Amniotic stem cell (primary cell): ENCODE measurements at places on chromosomes 2 and 18.

DNA sequence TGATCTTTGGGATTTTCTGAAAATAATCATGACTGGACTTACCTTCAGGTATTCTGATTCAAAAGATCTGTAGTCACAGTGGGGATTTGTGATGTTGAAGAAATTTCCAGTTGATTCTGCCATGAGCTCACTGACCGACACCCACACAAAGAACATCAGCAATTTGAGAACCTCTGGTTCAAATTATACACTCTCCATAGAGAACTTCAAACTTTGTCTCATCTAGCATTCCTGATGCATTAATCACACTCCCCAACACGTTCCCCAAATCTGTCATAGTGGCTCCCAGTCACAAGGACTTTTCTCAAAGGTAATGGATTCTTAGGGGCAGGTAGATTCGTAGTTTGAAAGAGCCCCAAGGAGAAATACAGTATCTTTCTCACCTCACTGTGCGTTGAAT lies 584.3 kb downstream of the FBXO15 start:
- no peak for DNase-seq

- DNase-seq = no peak
These were observed 19.4 kb downstream of the ELAC1 start for GRCh38 chr18:50987261-50987660.

DNA sequence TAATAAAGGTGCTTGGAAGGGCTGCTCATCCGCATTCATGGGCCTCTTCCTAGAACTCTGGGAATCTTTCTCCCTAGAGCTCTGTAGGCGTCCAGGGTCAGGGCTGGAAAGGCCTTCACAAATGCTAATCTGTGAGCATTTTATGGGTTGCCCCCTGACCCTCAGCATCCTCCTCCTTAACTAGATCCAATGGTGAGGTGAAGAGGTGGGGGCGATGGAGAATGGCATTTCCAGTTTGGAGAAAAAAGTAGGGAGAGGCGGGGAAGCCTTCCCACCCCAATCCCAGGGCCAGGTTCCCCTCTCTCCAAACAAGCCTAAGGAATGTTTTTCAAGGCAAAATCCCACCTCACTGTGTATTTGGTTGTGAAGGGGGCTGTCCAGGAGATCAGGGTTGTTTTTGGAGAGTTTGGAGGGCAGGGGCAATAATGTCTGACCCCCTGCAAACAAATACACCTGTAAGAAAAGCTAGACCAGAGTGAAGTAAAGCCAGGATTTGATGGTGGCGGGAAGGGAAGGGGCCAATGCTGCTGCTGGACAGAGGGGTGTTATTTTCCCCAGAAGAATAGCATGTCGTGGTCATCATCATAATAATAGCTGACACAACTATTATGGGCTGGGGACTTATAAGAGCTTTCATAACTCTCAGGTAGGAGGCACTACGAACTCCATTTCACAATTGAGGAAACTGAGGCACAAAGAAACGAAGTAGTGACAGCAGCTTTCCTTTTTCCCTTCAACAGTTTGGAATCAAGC lies 1.4 kb upstream of the MYCN start:
- DNase-seq = no peak

- DNase-seq = no peak
These were observed 261.2 kb downstream of the SUCLG1 start for GRCh38 chr2:84197901-84198300.

DNA sequence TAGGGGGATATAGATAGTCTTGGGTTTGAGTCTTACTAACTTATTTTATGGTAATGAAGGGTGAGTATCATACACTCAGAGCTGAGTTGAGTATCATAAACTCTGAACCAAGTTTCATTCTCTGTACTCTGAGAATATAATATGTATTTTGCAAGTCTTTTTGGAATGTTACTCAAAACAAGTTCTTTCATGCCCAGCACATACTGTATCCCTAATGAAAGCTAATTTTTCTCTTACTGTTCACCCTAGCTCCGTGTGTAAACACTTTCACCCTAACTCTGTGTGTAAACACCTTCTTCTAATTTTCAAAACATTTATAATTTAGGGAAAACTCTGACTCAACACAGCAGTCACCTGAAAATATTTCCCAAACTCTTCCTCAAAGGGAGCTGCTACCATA lies 29.7 kb upstream of the CHST9 start:
- no peak for DNase-seq

- no peak for DNase-seq
These were observed 428.9 kb upstream of the FANCL start for GRCh38 chr2:58669998-58670397.

DNA sequence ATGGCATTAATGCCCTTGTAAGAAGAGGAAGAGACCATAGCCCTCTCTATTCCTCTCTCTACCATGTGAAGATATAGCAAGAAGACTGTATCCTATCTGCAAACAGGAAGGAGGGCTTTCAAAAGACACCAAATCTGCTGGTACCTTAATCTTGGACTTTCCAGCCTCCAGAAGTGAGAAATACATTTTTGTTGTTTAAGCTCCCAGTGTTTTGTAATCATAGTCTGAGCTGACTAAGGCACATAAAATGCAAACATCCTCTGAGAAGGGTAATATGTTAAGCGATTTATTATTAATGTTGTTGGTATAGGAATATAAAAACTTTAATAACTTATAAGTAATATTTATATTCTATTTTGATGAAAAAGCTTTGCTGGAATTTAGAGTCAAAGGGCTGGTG lies 559.8 kb downstream of the SUCLG1 start:
- no peak for DNase-seq

DNA sequence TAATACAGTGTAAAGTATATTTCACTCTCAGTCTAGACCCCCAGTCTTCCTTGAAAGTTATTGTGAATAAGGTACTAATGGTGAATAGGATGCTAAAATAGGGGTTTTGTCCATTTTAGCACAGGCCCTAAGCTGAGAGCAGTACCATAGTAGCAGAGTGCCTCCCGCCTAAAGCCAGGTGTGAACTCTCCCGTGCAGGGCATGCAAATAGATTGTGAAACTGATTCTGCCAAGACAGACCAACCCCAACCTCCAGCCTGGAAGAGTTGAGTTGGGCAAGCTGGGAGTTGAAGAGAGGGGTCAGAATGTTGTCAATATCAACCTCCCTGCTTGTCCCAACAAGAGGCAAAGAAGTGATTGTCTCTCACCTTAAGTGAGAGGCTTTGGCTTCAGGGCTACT lies 97.4 kb upstream of the CYRIA start:
- no peak for DNase-seq

GRCh38 chr18:49733321-49733720 lies 80.0 kb downstream of the ACAA2 start:
- DNase-seq = no peak

- no peak for DNase-seq
These were observed 86.7 kb upstream of the MSTN start for GRCh38 chr2:190149200-190149599.

- DNase-seq = no peak
These were observed 898.2 kb downstream of the NRXN1 start for GRCh38 chr2:50133766-50134165.

DNA sequence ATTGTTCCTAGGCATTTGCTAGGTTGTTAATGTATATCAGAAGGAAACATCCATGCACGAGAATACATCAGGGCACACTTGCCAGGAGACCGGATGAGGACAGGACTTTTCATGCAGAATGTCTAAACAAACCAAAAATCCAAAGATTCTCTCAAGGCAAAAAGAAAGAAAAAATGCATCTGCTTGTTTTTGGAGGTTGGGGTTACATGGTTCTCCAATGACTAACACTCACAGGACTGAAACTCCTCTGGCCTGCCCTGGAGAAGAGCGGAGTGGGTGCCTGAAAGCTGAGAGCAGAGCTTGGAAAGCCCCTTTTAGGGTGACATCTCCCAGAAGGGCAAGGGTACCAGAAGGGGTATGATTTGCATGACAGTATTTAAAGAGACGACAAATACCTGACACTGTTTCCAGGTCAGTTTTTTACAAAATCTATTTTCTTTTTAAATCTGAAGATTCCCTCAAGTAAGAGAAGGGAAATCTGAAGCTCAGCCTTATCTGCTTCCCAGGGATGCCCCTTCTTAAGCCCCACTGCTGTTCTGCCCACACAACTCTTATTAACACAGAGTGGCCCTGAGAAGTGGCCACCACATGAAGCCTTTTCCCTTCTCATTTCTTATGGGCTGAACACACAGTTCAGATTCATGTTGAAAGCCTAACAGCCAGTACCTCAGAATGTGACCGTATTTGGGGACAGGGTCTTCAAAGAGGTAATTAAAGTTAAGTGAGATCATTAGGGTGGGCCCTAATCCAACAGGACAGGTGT lies 216.4 kb downstream of the STK39 start:
- peak; percentile 66 for DNase-seq

DNA sequence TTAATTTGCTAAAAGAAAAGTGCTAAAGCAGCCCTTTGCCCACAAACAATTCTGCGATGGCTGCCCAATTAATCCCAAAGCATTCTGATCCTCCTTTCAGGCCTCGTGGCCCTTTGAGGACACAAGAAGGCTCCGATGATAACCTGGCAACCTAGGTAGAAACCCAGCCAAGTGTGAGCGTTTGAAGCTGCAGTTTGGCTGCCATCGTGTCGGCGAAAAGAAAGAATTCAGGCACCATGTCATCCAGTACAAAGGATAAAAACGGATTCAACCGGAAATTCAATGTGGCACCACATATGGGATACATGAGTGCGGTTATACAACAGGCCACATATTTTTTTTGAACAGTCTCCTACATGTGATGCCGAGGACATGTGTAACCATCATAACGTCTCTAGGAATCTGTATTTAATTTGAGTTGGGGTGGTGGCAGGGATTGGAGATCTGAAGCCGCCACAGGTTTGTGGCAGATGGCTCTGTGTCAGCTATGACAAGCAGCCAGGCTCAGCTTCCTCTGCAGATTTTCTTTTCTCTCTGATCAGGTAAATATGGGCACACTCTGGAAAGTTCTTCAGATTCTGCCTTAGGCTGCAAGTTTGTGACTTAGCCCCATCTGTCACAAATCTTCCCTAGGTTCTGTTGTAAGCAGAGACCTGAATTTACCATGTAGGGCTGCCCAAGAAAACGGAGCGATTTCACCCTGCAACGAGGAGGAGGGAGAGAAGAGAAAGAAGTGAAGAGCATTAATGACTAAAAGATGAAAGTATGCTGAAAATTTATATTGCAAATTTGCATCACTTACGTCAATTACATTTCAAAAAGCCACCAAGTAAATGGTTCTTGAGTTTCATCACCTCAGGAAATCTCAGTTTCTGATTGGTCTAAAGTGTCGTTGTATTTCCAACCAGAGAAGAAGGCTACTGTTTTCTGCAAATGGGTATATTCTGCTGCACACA lies 573.2 kb downstream of the ZEB2 start:
- DNase-seq = peak; percentile 11

DNA sequence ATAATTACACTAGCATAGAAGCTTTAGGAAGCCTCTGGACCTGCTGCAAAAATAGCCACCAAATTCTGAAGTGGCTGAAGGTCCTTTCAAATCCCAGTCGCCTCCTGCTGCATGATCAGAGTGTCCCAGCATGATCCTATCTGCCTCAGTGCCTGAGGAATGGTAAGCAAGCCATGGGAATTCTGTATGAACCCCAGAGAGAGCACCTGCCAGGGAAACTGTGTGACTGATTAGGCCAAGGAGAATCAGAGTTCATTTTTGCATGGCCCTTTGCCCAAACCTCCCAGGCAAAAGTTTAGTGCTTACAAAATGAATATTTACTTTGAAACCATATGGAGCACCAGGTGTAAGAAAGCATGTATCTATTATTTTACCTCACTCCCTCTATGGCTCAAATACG lies 221.4 kb downstream of the ARL4C start:
- DNase-seq = no peak

DNA sequence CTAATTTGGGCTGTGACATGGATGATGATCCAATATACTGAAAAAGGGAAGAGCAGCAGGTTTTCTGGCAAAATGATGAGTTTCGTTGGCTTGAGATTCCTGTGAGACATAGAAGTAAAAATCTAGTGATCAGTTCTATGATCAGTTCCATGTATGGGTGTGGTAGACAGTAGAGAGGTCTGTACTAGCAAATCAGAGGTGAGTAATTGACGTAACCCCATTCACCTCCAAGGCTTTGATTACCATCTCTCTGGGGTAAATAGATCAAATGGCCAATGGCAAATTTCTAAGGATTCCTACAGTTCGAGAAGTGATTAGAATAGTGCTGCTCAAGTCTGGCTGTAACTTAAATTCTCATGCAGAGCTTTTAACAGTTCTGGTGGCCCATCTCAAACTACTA lies 6.4 kb downstream of the ITGA4 start:
- no peak for DNase-seq

DNA sequence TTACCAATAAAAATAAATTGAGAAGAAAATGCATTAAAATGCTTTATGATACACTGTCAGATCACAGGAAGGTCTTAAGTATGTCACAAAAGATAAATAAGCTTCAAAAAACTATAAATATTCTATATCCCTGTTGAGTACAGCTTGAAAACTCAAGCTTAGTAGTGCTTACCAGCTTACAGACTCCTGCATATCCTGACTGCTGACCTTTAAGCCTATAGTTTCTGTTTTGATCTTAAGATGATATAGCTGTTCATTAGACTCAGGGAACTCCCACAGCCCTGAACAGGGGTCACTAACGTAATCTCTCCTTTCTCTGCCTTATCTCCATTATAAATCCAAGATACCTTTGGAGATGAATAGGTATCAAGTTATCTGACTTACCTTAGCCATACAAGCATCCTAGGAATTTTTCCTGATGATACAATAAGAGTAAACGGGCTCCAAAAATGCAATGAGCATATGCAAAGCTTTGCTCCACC lies 93.7 kb upstream of the RBBP8 start:
- DNase-seq = no peak

GRCh38 chr2:84459018-84459943 lies at the start of gene SUCLG1:
Gene SUCLG1 (minus strand): TSS chr2:84459280. CDS start chr2:84459269, 11 bp downstream.
- peak; percentile 85 for DNase-seq

DNA sequence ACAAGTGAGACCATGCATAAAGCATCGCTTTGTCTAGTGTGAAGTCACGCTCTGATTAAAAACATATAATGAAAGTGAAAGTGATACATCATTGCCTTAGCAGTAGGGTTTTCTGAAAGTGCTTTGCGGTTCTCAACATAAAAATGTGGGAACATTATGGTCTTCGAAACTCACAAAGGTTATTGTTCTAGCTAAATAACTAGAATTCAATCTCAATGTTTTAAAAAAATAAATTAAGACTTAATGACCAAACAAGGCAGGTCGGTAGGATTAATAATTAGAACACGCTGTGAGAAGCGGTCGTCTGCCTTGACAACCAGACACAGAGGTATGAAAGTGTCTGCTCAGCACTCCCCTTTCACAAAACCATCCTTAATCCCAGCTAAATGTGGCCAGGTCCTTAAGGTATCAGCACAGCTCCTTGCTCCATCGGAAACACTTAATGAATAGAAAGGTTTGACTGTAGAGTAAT lies 42.2 kb downstream of the KLHL14 start:
- no peak for DNase-seq

DNA sequence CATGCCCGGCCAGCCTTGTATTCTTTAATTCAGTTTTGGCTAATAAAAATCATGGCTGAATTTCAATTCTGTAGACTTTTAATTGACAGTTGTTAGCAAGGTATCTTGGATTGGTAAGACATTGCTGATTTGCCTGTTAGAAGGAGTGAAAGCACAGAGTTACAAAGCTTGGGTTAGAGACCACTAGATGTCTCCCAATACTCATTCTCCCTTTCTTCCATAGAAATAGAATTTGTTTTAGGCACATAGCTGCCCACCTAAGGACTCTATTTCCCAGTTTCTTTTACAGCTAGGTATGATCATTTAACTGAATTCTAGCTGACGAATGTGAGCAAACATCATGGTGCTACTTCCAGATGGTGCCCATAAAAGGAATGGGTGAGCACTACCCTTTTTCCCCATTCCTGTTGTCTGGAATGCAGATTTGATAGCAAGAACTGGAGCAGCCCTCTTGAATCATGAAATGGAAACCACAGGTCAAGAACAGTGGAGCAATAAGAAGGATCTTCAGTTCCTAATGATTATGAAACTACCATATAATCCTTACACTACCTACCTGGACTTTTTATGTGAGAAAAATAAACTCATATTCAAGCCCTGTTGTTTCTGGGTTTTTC lies 17.5 kb downstream of the PECR start:
- DNase-seq = no peak
